Natural killer cell treated with Interleukin-12 subunit alpha and Interleukin-12 subunit beta and Interleukin-15 and Interleukin-18, amount 100 ng/mL, for 72 hours (primary cell): ENCODE measurements at places on chromosomes 3 and 15.
A peak's percentile ranks its signal among the peaks of the same experiment; 100 is the strongest.

DNA sequence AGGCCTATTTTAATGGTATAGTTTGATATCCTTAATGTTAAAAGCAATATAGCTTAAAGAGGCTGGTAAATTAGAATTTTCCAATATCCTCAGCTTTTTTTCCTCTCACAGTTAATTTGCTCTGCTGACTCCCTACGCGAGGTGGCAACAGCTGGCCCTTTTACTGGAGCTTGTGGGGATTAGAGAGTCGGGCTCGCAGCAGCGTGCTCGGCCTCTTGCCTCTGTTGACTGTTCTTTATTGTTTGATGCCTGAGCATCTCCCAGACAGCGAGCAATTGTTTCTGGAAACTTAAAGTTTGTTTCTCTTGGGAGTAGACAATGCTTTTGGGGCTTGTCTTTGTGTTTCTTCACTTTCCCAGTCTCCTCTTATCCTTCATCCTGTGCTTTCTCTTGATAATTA, 80.8 kb downstream of the OPA1 start:
- no peaks in the 10 kb centered on the region for H3K4me1 ChIP-seq
- DNase-seq: no peak
- no peak overlapping the region for H3K4me3 ChIP-seq

- H3K36me3 ChIP-seq: peaks cover 10% of the 10 kb centered on the region
- no peak overlapping the region for H3K27ac ChIP-seq
- no peak overlapping the region for H3K4me3 ChIP-seq
- H3K27me3 ChIP-seq: no peaks in the 10 kb centered on the region
- no peaks in the 10 kb centered on the region for H3K4me1 ChIP-seq
Observed at GRCh38 chr3:107884719-107885460, 205.9 kb downstream of the CD47 start.

DNA sequence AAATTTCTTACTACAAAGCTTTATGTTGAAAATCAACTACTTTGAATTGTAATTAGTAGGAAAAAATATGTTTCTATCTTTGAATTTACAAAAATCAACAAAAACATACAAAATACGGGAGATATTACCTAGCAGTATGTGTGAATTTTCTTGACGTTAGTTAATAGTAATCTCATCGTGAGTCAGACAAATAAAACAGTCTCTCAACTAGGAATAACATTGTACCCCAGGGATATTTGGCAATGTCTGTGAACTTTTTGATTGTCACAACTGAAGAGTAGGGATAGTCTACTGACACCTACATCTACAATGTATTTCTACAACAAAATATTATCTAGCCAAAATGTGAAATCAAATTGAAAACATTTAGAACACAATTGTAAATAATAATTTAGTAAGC, 250.3 kb downstream of the POLQ start:
- no peak overlapping the region for H3K27ac ChIP-seq
- no peaks in the 10 kb centered on the region for H3K27me3 ChIP-seq
- no peak overlapping the region for H3K4me3 ChIP-seq
- H3K4me1 ChIP-seq: no peaks in the 10 kb centered on the region
- H3K36me3 ChIP-seq: no peaks in the 10 kb centered on the region

GRCh38 chr3:27628026-27628750, 93.9 kb downstream of the EOMES start:
- H3K27ac ChIP-seq: peak overlapping the region; percentile 84
- no peak for DNase-seq
- H3K4me1 ChIP-seq: peaks cover 63% of the 10 kb centered on the region
- no peaks in the 10 kb centered on the region for H3K27me3 ChIP-seq
- peaks cover 6% of the 10 kb centered on the region for H3K36me3 ChIP-seq

- no peak for DNase-seq
- no peak overlapping the region for H3K27ac ChIP-seq
- H3K4me3 ChIP-seq: no peak overlapping the region
- no peaks in the 10 kb centered on the region for H3K27me3 ChIP-seq
- no peaks in the 10 kb centered on the region for H3K4me1 ChIP-seq
Observed at GRCh38 chr3:73855813-73856212, 231.1 kb upstream of the PDZRN3 start.

DNA sequence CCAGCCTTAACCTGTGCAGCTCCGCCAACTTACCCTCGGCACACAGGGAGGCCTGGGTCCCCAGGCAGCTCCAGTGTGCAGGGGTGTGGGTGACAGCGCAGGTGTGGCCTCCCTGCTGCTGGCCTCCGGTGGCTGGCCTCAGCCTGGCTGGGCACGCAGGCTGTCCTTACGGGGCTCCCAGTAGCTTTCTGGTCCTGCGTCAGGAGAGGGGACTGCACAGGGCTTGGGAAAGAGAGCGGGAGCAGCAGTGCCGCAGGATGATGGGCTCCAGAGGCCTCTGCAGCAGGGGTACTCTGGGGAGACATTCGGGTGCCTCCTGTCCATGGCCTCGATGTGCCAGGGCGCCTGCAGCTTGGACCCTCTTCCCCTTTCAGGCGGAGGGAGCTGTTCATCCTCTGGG, 9.4 kb downstream of the APBA2 start:
- H3K27ac ChIP-seq: no peak overlapping the region
- H3K36me3 ChIP-seq: no peaks in the 10 kb centered on the region

GRCh38 chr3:111594781-111595180, 365 bp downstream of the ZBED2 start:
- H3K4me1 ChIP-seq: peaks cover 60% of the 10 kb centered on the region
- H3K27ac ChIP-seq: peak overlapping the region; percentile 82
- DNase-seq: no peak
- H3K36me3 ChIP-seq: peaks cover 47% of the 10 kb centered on the region
- H3K4me3 ChIP-seq: peak overlapping the region; percentile 82
- H3K27me3 ChIP-seq: no peaks in the 10 kb centered on the region

GRCh38 chr3:117303443-117303842, 593.9 kb downstream of the TUSC7 start:
- peaks cover 11% of the 10 kb centered on the region for H3K36me3 ChIP-seq
- no peak for DNase-seq
- H3K4me3 ChIP-seq: no peak overlapping the region
- peak overlapping the region; percentile 18 for H3K27ac ChIP-seq

- no peak for DNase-seq
- H3K27ac ChIP-seq: no peak overlapping the region
- peaks cover 17% of the 10 kb centered on the region for H3K4me1 ChIP-seq
- no peaks in the 10 kb centered on the region for H3K36me3 ChIP-seq
Observed at GRCh38 chr3:126049289-126050049, 34.5 kb downstream of the SLC41A3 start.

DNA sequence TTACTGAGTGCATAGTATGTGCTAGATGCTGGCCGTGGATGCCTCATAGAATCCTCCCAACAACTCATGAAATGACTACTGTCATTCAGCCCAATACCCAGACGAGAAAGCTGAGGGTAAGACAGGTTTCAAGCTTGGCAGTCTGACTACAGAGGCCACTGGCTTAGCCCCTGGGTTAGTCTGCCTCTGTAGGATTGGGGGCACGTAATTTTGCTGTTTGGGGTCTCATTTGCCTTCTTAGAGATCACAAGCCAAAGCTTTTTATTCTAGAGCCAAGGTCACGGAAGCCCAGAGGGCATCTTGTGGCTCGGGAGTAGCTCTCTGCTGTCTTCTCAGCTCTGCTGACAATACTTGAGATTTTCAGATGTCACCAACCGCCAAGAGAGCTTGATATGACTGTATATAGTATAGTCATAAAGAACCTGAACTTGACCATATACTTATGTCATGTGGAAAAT, 1.0 kb upstream of the CCR5 start:
- peaks cover 18% of the 10 kb centered on the region for H3K36me3 ChIP-seq
- peak overlapping the region; percentile 93 for H3K27ac ChIP-seq
- DNase-seq: no peak
- peak overlapping the region; percentile 83 for H3K4me3 ChIP-seq
- H3K4me1 ChIP-seq: peaks cover 92% of the 10 kb centered on the region
- no peaks in the 10 kb centered on the region for H3K27me3 ChIP-seq

- no peaks in the 10 kb centered on the region for H3K36me3 ChIP-seq
- no peaks in the 10 kb centered on the region for H3K27me3 ChIP-seq
- H3K4me1 ChIP-seq: peaks cover 38% of the 10 kb centered on the region
- no peak overlapping the region for H3K4me3 ChIP-seq
- peak overlapping the region; percentile 64 for H3K27ac ChIP-seq
Observed at GRCh38 chr15:52440414-52440813, 88.3 kb downstream of the MYO5A start.

- DNase-seq: no peak
- no peaks in the 10 kb centered on the region for H3K36me3 ChIP-seq
- H3K4me1 ChIP-seq: no peaks in the 10 kb centered on the region
- H3K27ac ChIP-seq: no peak overlapping the region
Observed at GRCh38 chr3:58559586-58559985, 17.6 kb downstream of the FAM107A start.

DNA sequence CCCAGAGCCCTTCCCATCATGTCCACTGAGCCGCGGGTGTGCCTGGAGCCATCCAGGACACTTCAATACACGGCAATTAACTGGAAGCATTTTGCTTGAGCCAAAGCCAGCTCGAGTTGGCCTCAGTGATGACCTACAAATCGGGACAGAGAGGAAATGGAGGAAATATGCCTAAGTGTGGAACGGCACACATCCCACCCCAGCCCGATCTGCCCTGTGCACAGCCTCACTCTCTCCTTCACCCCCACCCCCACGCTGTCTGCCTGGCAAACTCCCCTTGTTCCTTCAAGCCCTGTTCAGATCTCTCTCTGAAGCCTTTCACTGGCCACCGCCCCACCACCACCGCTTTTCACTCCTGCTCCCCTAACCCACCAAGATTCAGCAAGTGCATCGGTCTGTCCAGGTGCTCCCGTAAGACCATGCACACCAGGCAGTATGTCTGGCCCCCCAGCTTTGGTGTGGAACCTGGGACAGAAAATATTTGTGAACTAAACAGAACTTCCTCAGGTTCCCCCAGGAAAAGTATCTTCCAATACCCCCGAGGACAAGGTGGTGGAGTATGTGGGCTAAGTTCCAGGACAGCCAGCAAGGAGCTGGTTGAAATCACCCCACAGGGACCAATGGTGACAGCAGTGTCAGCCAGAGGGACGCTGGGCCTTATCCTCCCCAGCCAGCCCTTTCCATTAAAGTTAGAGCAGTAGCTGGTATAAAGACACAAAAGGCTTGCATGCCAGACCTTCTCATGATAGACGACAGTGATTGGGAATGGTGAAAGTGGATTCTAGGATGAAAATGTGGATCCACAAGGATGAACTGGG, 83.7 kb downstream of the VGLL4 start:
- DNase-seq: peak; percentile 52
- peaks cover 18% of the 10 kb centered on the region for H3K4me1 ChIP-seq
- no peaks in the 10 kb centered on the region for H3K27me3 ChIP-seq
- H3K27ac ChIP-seq: peak overlapping the region; percentile 65
- no peaks in the 10 kb centered on the region for H3K36me3 ChIP-seq

- peaks cover 53% of the 10 kb centered on the region for H3K4me1 ChIP-seq
- H3K27me3 ChIP-seq: no peaks in the 10 kb centered on the region
Observed at GRCh38 chr3:46183330-46183729, 24.8 kb downstream of the CCR1 start.

DNA sequence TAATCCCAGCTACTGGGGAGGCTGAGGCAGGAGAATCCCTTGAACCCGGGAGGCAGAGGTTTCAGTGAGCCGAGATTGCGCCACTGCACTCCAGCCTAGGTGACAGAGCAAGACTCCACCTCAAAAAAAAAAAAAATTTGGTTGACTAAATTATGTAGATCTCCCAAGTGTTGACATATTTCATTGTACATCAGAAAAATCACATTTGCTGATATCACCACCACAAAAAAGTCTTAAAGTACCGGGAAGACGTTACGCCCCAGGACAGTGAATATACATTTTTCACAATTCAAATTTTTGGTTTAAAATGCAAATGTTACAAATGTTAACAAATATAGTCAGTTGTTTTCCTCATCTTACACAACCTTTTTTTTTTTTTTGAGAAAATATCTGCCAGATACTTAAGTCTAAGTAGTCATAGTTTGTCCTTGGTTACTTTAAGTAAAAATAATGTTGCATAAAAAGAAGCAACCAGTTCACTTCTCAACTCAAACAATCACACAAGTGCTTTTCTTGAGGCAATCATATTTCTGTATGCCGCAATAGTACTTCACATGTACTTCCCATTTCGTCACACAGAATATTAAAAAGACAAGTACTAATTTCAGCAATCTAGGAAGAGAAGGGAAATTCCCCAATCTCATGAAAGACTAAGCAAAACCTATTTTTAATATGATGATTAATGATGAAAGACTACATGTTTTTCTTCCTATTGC, 41.0 kb upstream of the TCF12 start:
- no peak for DNase-seq
- H3K4me1 ChIP-seq: no peaks in the 10 kb centered on the region
- H3K36me3 ChIP-seq: no peaks in the 10 kb centered on the region
- H3K4me3 ChIP-seq: no peak overlapping the region
- no peak overlapping the region for H3K27ac ChIP-seq

GRCh38 chr3:106206146-106206545, 337.3 kb upstream of the CBLB start:
- H3K36me3 ChIP-seq: peaks cover 13% of the 10 kb centered on the region
- H3K4me1 ChIP-seq: peaks cover 27% of the 10 kb centered on the region

- DNase-seq: no peak
- H3K27ac ChIP-seq: no peak overlapping the region
Observed at GRCh38 chr3:85800676-85801075, 841.9 kb downstream of the CADM2 start.

DNA sequence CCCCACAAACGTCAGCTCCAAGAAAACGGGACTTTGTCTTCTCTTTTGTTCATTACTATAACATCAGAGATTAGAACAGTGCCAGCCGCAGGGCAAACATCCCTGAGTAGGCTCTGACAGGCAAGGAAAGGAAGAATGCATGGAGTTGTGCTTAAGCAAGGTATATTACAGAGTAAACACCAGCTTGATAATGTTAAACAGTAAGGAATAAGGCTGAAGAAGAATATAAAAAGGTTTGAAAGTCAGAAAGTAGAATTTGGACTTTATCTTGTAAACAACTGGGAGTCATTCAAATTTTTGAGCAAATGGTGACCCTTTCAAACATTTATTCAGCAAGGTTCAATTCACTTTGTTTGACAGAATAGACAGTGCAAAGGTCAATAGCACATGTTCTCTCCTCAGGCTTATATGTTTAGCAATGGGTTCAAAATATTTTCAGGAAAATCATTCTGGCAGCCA, 11.0 kb downstream of the GABPB1 start:
- DNase-seq: no peak
- H3K27me3 ChIP-seq: no peaks in the 10 kb centered on the region
- H3K4me1 ChIP-seq: peaks cover 25% of the 10 kb centered on the region

DNA sequence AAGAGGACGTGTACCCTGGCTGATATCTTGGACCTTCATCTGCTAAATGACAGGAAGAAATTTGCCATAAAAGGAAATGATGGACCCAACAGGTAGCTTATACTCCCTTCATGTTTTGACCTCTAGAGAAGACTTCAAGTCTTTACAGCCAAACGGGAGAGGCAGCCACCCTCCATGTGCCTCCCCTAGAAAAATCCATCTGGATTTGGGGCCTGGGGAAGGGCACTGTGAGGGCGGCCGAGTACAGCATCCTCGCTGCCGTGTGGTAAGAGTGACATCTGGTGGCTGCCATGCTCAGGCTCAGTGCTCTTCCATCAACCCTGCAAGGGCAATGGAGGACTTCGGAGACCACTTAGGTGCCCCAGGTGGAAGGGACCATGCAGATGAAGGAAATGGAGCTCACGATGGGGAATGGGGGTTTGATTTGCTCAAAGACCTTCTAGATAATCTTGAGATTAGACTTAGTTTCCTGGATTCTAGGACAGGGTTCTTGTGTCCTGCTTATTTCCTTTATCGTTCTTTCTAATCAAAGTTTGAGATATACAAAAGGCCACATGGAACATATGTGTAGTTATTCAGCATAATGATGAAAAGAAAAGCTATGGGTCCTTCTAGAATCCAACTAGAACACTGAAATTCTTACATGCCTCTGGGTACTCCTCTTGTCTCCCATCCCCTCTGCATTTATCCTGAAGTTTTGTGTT, 44.4 kb downstream of the AQP9 start:
- no peak overlapping the region for H3K27ac ChIP-seq
- H3K27me3 ChIP-seq: peaks cover 55% of the 10 kb centered on the region
- no peak overlapping the region for H3K4me3 ChIP-seq
